Airway epithelial cell (primary cell): ENCODE measurements at places on chromosomes 4 and X. TPM values are rescaled to one million over a fixed set of nuclear protein-coding genes. Genes with fewer than 3 reads are reported as not detected.

The RAB9B gene
- total RNA-seq: 0.07 and 0.19 TPM in 2 replicates

The FANCB gene
- 2.1 and 2.3 TPM in 2 replicates for total RNA-seq

The SPATA4 gene
- total RNA-seq: not detected in 2 replicates

The RTL9 gene
- 0.09 and 0.42 TPM in 2 replicates for total RNA-seq

The CLDN22 gene
- not detected in 2 replicates for total RNA-seq

The MAGEA10 gene
- not detected in 2 replicates for total RNA-seq

The NUDT10 gene
- 1.3 and 2.3 TPM in 2 replicates for total RNA-seq
